H1 (cell line): ENCODE measurements at places on chromosomes 2 and 18. TPM values are rescaled to one million over a fixed set of nuclear protein-coding genes. Genes with fewer than 3 reads are reported as not detected.

The FZD7 gene
- total RNA-seq = 246 TPM in 2 replicates

The FAM210A gene
- 25.4 and 27.2 TPM in 2 replicates for total RNA-seq

The LYPD6B gene
- total RNA-seq = 2.2 and 3.0 TPM in 2 replicates

The NEU2 gene
- not detected in 2 replicates for total RNA-seq

The CNRIP1 gene
- 4.6 and 5.7 TPM in 2 replicates for total RNA-seq

DNA sequence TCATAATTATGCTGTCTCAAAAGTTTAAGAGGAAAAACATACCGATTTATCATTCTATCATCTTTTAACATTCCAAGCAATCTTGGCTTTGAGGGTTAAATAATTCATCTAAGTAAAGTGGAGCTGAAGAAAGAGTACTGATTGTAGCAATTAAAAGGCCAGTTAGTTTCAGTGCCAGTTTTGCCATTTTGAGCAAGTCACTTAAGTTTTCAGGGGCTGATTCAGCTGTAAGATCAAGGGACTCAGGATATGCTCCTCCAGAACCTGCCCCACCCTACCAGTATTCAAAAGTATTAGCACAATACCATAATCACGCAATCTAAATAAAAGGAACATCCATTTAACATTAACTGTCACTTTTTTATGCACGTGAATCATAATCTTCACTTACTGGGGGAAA lies 1.9 kb downstream of the SS18 start:
- DNase-seq = no peak

- no peak for DNase-seq
These were observed 356.4 kb downstream of the SLC4A3 start for GRCh38 chr2:219983836-219984235.

- DNase-seq = no peak
These were observed 922 bp downstream of the HS1BP3 start for GRCh38 chr2:20649976-20650375.

DNA sequence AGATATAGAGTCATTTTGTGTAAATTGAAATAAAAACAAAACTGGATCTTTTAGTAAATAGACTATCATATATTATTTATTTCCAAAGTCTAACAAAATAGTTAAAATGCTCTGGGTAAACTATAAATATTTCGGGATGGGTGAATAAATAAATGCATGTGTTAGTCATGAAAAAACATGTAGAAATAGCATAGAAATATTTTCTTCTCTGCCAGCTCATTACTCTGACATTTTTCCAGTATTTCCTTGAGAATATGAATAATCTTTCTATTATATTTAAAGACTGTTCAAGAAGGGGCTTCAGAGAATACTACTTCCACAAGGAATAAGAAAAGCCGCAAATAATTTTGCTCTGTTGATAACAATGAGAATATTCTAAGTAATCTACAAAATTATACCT lies 880.4 kb downstream of the TRIB2 start:
- no peak for DNase-seq

GRCh38 chr2:10634495-10634894 lies 55.3 kb downstream of the NOL10 start:
- no peak for DNase-seq

- no peak for DNase-seq
These were observed 240.9 kb upstream of the APCDD1 start for GRCh38 chr18:10213526-10213925.

DNA sequence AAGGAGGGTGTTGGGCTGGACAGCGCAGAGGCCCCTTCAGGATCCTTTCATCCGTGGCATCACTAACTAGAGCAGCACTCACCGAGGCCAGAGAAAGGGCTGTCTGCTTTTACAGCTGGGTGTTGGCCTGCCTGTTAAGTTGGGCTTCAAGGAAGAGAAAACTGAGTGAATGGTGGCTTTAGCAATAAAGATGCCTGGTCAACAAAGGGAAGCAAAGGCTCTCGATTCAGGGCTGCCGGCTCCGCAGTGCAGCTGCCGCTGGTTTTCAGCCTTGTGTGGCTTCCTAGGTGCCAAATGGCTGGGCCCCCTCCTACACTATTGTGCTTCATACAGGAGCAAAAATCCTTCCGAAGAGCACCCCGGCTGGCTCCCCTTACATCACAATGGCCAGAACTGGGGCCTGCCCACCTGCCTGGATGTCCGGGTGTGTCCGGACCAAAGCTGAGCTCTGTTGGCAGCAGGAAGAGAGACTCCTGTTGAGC lies 61.0 kb upstream of the GPR45 start:
- no peak for DNase-seq

DNA sequence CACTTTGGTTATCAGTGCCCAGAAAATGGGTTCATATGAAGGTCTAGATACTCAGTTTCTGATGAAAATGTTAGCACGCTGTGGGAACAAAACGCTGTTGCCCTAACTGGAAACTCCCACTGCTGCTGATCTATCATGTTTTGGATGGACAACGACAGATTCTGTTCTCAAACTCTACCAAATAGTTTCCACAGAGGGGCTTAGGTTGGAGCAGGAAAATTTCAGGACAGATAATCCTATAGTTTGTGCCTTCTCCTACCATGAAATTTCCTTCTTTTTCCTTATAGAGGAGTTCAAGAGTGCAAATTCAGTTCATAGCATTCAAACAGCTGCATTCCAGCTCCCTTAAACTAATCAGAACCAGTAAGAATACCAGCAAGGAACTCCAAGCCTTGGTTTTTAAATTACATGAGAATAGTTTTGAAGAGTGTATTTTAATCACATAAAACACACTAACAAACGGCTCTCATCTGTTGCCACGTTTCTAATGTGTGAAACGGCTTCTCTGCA lies 58.7 kb upstream of the RALBP1 start:
- no peak for DNase-seq
